CD4-positive, alpha-beta T cell treated with Interleukin-15 for 1 hour (primary cell): ENCODE measurements at places on chromosomes 6 and 20.

DNA sequence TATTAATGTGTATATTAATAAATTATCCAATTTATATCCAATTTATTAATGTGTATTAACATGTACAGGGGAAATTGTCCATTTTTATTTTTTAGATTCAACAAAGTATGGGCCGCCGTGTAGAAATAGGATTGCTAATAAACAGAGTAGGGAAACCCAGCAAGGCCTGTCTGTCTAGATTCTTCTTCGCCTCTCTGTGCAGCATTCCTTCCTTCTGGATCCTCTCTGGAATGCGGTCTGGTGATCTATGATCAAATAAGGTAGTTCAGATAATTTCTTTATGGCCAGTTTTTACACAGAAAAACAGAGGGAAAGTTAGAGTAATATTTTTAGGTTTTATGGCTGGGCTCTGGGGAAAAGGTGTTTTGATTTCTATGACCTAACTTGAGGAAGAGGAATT, 19.9 kb upstream of the HFE start:
- DNase-seq: no peak

DNA sequence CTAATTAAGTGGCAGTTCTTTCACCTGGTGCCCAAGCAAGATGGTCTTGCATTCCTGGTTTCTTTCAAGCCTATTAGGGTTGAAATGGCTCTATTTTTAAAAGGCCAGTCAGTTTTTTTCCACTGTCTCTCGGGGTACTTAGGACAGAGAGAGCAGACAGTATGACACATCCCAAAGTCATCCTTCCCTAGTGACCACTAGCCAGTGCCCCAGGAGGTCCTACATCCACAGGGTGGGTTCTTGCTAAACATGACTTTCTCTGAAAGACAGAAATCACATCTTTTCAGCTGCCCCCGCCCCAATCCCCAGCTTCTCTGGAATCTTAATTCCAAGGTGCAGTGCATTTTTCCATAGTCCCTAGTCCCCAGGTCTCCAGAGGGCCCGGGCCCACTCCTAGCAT, 192.4 kb downstream of the SLC24A3 start:
- no peak for DNase-seq

DNA sequence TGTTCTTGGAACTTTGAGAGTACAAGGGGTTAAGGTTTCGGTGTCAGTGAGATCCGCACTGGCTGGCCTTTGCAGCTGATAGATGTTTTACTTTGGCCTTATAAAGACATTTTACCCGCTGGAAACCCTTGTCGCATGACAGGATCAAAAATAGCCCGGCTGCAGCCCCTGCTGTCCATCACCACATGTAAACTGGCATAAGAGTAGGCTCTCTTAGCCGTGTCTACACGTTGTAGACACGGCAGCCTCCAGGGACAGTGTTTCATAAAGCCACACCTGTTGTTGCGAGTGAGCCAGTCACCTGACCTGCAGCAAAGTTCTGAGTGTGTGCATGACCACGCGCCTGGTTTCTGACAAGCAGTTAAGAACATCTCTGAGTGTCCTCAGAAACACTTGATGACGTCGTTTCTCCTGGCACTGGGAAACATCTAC, 8.5 kb downstream of the RBM24 start:
- DNase-seq: no peak

GRCh38 chr6:45118754-45119153, 209.4 kb upstream of the RUNX2 start:
- DNase-seq: no peak

DNA sequence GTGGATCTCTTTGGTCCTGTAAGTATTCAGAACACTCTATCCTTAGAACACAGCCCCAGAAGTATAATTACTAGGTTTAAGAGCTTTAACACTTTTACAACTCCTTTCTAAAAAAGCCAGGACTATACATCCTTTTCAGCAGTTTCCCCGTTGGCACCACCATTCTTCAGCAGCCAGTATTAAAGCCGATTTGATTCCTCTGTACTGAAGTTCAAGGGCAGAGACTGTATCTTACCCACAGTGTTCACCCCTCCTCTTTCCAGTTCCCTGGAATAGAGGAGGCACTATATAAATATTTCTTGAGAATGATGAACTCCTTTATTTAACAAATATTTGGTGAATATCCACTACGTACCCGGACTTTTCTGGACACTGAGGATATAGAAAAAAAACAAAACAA, 15.9 kb downstream of the SEC63 start:
- no peak for DNase-seq

- DNase-seq: no peak
Observed at GRCh38 chr6:39243809-39244208, 14.5 kb upstream of the KCNK5 start.

DNA sequence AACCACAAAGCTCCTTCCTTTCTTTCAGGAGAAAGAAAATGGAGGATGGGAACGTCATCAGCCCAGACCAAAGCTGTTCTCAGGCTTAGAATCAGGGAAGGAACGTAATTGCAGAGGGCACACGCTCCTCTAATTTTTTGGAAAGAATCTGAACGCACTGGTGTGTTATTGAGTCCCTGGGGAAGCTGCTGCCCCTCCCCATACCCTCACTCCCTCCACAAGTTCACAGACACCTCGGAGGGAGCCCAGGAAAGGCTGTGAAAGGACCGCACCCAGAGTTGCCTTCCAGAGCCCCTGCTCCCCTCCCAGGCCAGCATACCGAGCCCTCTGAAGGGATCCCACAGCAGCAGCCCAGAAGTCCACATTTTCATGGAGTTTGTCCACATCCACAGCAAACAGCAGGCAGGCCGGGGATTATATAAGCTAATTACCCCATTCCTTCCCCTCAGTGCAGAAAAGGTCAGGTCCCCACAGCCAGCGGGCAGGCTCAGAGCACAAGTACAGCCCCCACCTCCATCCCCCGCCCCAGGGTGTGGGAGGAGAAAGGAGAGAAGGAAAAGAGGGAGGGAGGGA, 53.7 kb downstream of the ANKRD60 start:
- DNase-seq: no peak

- DNase-seq: no peak
Observed at GRCh38 chr20:23078351-23079015, 7.6 kb downstream of the CD93 start.

DNA sequence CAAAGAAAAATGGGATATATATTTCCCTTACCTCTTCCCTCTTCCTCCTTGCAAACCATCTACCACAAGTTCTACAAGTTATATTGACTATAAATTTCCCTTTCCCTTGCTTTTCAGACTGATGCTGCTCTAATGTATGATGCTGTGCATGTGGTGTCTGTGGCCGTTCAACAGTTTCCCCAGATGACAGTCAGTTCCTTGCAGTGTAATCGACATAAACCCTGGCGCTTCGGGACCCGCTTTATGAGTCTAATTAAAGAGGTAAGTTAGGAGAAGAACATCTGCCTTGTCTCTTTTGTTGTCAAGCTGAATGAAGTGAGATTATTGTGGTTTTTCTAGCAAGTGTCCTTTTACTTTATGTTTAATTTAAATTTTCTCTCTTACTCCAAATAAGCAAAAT, 406.0 kb downstream of the GRIK2 start:
- no peak for DNase-seq
